Prostate gland (tissue), 2 donors: ENCODE measurements at places on chromosomes 7 and 10.

DNA sequence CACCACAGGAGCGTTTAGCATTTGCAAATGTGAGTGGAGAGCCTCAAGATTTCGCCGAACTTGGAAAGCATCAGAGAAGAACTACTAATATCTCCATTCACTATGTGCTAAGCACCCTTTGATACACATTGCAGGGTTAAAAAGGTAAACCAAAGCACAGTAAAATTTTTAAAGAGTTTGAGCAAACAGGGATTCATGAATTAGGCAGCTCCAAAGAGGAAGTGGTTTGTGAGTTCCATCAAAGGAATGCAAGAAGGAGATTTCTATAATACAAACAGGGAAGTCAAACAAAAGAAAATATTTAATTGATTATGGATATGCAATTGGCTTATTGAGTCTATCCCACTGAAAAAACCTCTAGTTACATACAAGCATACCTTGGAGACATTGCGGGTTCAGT is 81.1 kb upstream of the TMEM72 start:
- H3K4me3 ChIP-seq = no peak overlapping the region
- no peak overlapping the region for H3K27ac ChIP-seq
- no peaks in the 10 kb centered on the region for H3K4me1 ChIP-seq
- no peaks in the 10 kb centered on the region for H3K36me3 ChIP-seq
- H3K27me3 ChIP-seq = no peaks in the 10 kb centered on the region

GRCh38 chr10:33631991-33632390 is 297.5 kb upstream of the NRP1 start:
- no peak for DNase-seq
- H3K27me3 ChIP-seq = no peaks in the 10 kb centered on the region
- H3K4me1 ChIP-seq = no peaks in the 10 kb centered on the region

DNA sequence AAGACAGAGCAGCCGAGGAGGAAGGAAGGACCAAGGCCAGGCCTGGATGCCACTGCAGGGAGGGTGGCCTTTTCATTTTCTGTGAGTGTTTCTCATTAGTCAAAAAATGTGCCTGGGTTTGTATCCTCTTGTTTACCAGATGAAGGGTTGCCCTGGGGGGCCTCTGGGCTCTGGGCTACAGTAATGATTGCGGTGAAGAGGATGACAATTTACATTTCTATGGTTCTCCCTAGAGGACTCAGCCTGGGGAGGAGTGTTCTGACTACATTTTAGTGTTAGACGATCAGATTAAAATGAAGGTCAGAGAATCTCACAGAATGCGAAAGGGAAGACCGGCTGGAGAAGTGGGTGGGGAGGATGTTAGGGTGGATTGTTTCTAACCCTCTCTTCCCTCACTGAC is 108.0 kb upstream of the KMT2C start:
- H3K4me1 ChIP-seq = no peaks in the 10 kb centered on the region
- H3K36me3 ChIP-seq = no peaks in the 10 kb centered on the region
- no peak for DNase-seq
- H3K27ac ChIP-seq = no peak overlapping the region
- H3K27me3 ChIP-seq = no peaks in the 10 kb centered on the region

- no peak overlapping the region for H3K4me3 ChIP-seq
- DNase-seq = no peak
- H3K27me3 ChIP-seq = no peaks in the 10 kb centered on the region
- H3K36me3 ChIP-seq = no peaks in the 10 kb centered on the region
- peaks cover 9% of the 10 kb centered on the region for H3K4me1 ChIP-seq
Observed at GRCh38 chr7:112448891-112449290, 1.4 kb upstream of the IFRD1 start.

DNA sequence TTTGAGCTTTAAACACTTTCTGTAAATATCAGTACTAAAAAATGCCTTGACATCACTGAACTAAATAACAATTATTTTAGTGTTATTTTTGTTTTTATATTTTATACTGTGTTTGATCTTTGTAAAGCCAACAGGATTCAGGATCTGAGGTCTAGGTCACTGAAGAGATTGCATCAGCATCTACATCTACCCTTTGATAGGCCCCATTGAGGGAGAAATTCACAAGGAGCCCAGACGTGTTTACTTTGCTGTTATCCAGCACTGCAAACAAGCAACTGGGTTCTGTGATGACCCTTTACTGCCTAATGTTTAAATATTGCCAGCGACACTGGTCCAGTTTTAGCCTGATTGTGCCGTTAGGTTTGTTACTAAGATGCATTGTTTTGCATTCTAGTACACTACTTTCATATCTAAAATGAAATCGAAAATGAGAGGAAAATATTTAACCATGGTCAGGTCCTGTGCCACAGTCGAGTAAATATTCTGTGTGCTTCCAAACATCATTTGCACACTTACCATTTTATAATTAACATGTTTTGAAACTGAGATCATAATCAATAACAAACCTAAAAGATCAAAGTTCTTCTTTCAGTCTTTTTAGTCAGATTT is 48.7 kb downstream of the SP8 start:
- no peak for DNase-seq
- H3K27me3 ChIP-seq = no peaks in the 10 kb centered on the region
- no peak overlapping the region for H3K4me3 ChIP-seq
- H3K4me1 ChIP-seq = no peaks in the 10 kb centered on the region
- no peaks in the 10 kb centered on the region for H3K36me3 ChIP-seq

DNA sequence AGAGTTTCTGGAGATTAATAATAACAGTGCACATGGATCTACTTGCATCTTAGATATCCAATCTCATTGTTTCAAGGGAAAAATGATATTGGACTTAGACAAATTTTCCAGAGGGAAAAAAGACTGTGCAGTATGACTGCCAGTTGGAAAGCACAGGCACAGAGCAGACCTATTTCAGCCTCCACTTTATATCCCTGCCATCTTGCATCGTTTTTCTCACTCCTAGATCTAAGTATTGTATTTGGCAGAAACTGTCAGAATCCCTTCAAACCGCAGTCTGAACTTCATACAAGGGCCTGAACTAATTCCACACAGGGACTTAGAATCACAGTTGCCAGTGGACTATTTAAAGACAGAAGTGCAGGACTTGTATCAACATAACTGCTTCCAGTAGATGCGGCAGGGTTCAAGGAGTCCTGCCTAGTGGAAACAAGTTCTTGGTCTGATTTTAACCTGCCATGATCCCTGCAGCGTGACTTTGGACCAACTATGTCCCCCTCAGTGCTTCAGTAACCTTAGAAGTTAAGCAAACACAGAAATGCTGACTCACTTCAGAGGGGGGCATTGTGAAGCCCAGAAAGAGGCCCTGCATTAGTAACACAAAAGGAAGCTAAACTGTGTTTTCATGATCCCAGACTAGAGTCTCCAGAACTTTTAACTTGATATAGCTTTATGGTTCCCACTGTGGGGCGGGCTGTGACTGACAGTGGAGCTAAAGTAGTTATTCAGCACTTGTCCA is 95.7 kb upstream of the PALS2 start:
- no peaks in the 10 kb centered on the region for H3K27me3 ChIP-seq
- H3K27ac ChIP-seq = no peak overlapping the region
- H3K4me1 ChIP-seq = no peaks in the 10 kb centered on the region
- DNase-seq = no peak

DNA sequence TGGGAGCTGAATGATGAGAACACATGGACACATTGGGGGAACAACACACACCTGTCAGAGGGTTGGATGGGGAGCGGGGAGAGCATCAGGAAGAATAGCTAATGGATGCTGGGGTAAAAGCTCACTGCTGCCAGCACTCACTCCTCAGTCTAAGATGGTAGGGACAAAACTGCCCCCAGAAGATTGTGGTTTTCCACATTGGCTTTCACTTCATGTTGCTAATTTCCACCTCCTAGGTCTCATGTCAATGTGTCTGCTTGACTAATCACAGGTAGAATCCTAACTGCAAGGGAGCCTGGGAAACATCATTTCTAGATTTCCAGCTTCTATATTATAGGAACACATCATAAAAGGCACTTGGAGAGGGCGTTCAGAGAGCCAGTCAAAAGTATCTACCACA is 22.6 kb downstream of the APBB1IP start:
- no peaks in the 10 kb centered on the region for H3K36me3 ChIP-seq
- no peak overlapping the region for H3K27ac ChIP-seq
- H3K27me3 ChIP-seq = no peaks in the 10 kb centered on the region
- no peak overlapping the region for H3K4me3 ChIP-seq
- no peaks in the 10 kb centered on the region for H3K4me1 ChIP-seq

DNA sequence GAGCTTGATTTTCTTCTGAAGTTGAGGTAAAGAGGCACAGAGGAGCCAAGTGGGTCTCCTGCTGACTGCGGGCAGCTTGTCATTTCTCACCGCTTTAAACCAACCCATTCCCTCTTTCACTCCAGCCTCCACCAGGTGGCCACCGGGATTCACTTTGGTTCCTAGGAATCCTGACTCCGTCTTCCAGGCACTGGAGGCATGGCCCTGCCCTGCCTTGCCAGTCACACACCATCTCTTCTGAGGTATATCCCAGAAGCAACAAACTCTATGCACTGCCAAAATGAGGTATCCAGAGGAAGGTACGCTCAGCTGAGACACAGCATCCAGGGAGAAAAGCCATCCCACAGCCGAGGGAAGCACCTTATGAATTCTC is 280.8 kb downstream of the TNS3 start:
- H3K27me3 ChIP-seq = no peaks in the 10 kb centered on the region
- H3K4me1 ChIP-seq = no peaks in the 10 kb centered on the region
- H3K4me3 ChIP-seq = no peak overlapping the region
- no peak for DNase-seq
- no peak overlapping the region for H3K27ac ChIP-seq

- no peak overlapping the region for H3K27ac ChIP-seq
- H3K36me3 ChIP-seq = no peaks in the 10 kb centered on the region
- DNase-seq = no peak
- no peaks in the 10 kb centered on the region for H3K4me1 ChIP-seq
- H3K4me3 ChIP-seq = no peak overlapping the region
Observed at GRCh38 chr10:63772491-63772890, 251.3 kb downstream of the REEP3 start.

GRCh38 chr10:23047201-23048050 is 48.0 kb upstream of the MSRB2 start:
- H3K4me1 ChIP-seq = no peaks in the 10 kb centered on the region
- no peaks in the 10 kb centered on the region for H3K27me3 ChIP-seq
- no peak for DNase-seq
- H3K27ac ChIP-seq = no peak overlapping the region
- no peak overlapping the region for H3K4me3 ChIP-seq

DNA sequence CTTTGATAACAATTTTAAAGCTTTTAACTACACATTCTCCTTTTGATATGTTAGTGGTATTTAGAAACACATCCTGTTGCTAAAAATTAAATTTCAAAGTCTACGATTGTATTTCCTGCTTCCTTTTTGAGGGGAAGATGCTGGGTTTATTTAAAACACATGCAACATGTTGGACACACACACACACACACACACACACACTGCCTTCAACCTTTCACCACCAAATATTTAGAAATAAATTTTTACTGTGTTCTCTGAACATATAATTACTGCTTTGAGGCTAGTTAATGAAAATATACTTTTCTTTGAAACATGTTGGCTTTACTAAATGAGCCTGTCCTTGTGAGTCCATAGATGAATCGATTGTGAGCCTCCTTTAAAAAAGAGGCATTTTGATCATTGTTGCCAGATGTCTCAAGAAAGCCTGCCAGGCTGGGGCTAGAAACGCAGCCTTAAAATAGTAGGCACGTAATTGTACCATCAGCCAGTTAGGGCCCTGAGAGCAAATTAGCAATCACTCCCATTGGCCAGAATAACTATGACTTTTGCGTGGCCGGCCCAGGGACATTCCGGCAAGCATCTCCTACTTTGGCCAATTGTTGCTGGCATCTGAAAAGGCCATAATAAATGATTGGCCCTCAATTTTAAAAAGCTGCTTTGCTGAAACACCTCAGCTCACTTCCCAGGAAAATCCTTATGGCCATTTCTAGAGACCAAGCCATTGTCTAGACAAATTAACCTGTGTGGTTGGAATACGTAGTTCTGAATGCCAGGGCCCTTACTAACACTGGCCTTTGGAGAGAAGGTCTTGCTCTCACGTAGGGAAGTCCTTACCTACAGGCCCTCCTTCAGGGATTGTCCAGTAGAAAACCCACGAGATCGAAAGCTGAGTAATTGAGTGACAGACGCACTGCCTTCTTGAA is 9.9 kb upstream of the TEX36 start:
- DNase-seq = no peak
- H3K4me1 ChIP-seq = peaks cover 7% of the 10 kb centered on the region
- H3K4me3 ChIP-seq = no peak overlapping the region
- no peaks in the 10 kb centered on the region for H3K36me3 ChIP-seq
- H3K27me3 ChIP-seq = peaks cover 2% of the 10 kb centered on the region
- H3K27ac ChIP-seq = no peak overlapping the region

GRCh38 chr7:107051376-107051775 is 6.9 kb downstream of the PRKAR2B start:
- no peak overlapping the region for H3K27ac ChIP-seq
- no peak overlapping the region for H3K4me3 ChIP-seq
- no peaks in the 10 kb centered on the region for H3K36me3 ChIP-seq
- no peak for DNase-seq
